LoVo (cell line): ENCODE measurements at places on chromosomes 1 and 21.
A peak's percentile ranks its signal among the peaks of the same experiment; 100 is the strongest.

DNA sequence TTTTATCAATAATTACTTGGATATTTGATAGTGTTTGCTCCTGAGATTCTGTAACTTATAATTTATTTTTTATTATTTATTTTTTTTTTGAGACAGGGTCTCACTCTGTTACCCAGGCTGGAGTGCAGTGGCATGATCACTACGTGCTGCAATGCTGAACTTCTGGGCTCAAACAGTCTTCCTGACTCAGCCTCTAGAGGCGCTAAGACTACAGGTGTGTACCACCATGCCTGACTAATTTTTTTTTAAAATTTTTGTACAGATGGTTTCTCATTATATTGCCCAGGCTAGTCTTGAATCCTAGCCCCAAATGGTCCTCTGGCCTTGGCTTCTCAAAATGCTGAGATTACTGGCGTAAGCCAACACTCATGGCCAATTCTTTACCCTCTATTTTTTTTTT is 845.5 kb upstream of the ADGRL4 start:
- DNase-seq = no peak

DNA sequence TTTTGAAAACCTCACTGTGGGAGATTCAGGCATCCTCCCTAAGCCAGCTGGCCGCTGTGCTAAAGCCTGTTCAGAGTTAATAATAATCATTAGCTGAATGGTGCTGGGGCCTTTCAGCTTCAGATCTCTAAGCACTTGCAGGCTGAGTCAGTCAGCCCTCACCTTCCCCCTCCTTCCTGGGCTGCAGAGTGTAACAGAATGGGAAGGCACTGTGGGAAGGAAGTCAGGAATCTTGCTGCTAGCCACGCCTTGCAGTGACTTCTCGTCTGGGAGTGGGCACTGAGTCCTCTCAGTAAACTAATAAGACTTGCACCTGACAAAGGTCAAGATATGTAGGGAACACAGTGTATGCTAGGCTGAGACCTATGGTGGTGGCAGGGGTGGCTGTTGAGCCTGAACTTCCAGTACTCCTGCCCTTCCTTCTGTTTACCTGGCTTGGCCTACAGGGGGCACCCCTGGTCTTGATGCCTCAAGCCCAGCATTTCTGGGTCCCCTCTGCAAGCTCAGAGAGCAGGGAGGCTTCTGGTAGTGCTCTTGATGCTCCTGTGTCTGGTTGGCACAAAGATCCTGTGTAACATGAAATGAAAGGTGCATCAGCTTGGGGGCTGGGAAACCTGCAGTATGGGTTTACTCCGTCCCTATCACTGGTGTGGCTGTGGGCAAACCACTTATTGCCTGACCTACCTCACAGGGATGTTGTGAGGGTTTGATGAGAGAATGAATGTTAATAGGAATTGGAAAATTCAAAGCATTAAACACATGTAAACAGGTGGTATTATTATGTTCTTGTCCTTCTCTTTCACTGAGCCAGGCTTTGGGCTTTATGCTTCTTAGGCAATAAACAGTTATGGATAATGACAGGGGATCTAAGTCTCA is 6.0 kb downstream of the CYB561D1 start:
- peak; percentile 25 for DNase-seq

DNA sequence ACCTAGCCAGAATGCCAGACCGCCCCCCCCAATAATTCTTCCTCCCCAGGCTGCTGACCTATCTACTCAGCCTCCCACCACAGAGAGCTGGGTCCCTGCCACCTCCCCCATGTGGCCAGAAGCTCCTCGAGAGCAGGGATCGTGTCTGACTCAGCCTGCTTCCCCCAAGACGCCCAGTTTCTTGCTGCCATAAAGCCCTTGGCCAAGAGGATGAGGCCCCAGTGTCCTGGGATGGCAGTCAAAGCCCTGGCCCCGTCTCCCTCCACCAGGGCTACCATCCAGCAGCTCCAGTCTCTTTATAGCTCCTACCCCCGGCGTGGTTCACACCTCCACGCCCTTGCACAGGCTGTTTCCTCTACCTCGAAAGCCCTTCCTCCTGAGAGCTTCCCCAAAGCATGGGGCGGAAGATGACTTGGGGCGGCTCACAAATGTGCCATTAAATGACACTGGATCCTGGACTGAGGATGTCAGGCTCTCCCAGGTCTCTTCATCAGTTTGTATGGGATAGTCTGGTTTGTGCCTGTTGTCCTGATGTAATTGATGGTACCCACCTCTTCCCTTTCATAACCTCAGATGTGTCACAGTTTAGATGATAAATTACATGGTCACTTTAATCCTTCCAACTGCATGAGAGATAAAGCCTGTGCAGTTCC is 13.2 kb downstream of the ADGRB2 start:
- DNase-seq = no peak

- no peak for DNase-seq
Observed at GRCh38 chr1:77927414-77927813, 39.0 kb downstream of the NEXN start.

DNA sequence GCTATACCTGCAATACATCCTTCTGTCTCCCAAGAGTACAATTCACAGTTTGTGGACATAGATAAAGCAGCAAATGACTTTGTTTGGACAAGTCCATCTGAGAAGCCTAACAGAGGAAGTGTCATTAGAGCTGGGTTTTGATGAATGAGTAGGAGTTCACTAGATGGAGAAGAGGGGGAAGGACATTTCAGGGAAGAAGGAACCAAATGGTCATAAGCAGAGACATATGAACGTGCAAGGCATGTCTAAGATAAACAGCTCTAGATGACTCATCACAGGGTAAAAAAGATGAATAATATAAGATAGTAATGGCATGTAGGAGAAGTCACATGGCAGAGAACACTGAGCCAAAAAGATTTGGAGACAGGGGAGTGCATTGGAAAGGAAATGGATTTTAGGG is 54.5 kb downstream of the HMGB4 start:
- no peak for DNase-seq

DNA sequence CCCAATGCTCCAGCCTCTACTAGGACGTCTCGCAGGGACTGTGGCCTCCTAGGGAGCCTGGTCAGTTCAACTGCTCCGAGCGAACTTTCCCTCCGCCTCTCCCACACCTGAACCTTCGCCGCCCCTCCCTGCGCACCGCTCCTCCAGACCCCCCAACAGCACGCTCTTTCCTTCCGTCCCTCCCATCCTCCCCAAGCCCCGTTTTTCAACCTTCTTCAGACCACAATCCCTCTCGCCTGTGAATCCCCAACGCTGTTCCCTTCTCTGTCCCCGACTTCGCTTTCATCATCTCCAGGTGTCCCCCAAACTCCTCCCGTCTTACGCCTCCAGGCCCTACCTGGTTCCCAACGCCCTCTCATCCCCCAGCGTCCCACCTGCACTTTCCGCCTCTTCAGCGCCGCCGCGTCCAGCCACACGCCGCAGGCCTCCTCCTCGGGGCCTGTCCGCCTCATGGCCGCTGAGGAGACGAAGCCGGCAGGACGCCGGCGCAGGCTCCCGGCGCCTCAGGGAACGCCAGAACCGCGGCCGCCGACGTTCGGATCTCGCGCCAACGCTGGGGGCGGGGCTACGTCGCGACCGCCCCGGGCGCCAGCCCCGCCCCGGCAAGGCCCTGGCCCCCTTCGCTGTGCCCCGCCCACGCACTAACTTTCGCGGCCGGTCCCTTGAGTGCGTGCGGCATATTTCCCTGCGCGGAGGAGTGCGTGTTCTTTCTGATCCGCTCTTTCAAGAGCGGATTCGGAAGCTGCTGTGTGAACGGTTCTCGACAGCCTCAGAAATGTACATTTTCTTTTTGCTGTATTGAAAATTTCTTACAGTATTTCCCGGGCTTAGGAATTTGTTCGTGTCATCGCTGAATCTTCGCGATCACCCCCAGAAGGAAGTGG is at the start of gene AUNIP:
AUNIP (minus strand) TSS at position 552 of the 884 bp plus-strand sequence; CDS start at position 452, 100 bp downstream.
- DNase-seq = peak; percentile 93

GRCh38 chr1:225870911-225871310 is 11.3 kb downstream of the TMEM63A start:
- no peak for DNase-seq

DNA sequence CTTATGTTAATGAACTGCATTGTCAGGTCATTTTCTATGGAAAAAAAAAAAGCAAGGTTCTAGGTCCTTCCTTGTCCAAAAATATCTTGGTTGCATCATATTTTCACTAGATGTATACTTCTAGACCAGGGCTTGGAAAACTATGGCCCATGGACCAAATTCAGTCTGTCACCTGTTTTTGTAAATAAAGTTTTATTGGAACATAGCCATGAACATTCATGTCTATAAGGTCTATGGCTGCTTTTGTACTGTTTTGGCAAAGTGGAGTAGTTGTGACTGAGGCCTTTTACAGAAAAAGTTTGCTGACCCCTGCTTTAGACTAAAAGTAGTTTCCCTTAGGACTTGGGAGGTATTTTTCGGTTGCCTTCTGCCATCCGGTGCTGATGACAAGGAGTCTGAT is 19.2 kb upstream of the PLA2G2E start:
- DNase-seq = no peak

- DNase-seq = peak; percentile 29
Observed at GRCh38 chr21:31335957-31336738, 7.9 kb downstream of the TIAM1 start.

DNA sequence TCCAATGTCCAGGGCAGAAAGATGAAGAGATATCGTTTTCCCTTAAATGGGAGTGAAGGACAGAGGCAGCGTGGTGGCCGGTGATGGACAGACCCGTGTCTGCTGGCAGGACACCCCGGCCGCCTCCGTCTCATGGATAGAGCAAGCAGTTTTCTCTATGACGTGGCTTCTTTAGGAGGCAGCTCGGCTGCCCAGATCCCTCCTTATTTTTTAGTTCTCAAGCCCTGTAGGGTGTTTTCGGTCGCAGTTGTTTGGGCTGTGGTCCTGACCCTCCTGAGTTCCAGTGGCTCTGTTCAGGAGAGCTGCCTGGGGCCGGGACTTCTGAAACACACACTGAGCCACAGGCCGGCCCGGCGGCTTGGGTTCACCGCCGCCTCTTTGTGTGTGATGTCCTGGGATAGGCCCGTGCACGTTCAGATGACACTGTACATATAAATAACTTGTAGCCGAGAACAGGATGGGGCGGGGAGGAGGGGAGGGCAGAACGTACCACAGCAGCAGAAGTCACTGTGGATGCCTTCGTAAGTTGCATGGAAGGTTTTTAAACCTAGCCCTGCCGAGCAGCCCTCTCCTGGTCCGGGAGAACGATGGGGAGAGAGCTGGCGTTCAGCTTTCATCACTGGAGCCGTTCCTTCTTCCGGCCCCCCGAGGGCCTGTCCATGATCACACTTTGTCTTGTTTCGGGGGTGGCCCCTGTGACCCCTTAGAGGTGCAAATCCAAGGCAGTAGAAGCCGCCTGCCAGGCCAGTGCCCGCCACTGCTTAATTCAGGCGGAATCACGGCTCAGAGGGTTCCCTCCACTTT is 65.2 kb downstream of the SIK1 start:
- DNase-seq = no peak

DNA sequence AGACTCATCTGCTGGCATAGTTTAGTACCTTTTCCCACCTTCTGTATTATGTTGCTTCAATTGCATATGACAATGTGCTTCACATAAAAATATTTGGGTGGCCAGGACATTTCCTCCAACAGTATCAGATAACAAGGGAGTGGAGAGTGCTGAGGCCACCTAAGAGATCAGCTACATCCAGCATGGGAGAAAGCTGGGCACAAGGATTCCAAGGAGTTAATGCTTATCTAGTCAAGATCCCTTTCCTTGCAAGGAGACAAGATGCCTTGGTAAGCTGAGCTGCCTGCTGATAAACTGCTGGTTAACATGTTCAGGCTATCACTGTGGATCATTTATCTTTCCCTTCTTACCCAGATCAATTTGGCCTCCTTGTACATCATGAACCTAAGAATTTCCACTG is 5.4 kb downstream of the TACSTD2 start:
- no peak for DNase-seq

DNA sequence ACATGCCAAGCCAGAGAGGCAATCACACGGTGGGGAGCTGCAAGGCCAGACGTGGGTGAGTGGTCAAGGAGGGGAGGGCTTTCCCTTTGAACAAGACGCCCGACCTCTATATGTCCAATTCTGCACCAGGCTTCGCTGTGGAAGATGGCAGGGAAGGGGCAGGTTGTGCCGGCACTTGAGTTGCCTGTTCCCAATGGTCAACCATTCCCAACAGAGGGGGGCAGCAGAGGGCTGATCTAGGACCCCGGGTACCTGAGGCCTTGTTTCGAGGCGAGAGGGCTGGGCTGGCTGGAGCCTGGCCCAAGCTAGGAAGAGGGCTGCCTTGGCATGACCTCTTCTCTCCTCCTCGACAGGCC is 64.9 kb downstream of the TMEM53 start:
- DNase-seq = no peak

GRCh38 chr1:211833174-211833820 is 2.7 kb upstream of the LPGAT1 start:
- no peak for DNase-seq

- no peak for DNase-seq
Observed at GRCh38 chr1:88188038-88188437, 496.0 kb upstream of the PKN2 start.

DNA sequence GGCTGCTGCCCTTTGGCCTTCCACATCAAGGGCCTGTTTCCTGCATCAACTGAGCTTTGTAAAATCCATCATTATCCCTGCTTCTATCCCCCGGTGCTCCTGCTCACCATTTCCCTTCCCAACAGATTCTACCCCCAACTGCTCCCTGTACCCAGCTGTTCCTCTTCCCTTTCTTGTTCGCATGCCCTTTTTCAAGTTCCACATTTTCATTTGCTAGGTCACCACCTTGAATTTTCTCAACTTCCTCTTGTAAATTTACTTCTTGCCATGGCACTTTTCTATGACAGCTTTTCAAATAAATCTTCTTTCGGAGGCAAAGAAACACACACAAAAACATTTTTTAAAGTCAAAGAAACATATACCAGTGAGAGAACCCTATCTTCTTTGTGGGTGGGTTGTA is 330.5 kb upstream of the ADGRL2 start:
- DNase-seq = no peak

GRCh38 chr1:9449976-9450696 is 89.1 kb upstream of the SLC25A33 start:
- DNase-seq = no peak

DNA sequence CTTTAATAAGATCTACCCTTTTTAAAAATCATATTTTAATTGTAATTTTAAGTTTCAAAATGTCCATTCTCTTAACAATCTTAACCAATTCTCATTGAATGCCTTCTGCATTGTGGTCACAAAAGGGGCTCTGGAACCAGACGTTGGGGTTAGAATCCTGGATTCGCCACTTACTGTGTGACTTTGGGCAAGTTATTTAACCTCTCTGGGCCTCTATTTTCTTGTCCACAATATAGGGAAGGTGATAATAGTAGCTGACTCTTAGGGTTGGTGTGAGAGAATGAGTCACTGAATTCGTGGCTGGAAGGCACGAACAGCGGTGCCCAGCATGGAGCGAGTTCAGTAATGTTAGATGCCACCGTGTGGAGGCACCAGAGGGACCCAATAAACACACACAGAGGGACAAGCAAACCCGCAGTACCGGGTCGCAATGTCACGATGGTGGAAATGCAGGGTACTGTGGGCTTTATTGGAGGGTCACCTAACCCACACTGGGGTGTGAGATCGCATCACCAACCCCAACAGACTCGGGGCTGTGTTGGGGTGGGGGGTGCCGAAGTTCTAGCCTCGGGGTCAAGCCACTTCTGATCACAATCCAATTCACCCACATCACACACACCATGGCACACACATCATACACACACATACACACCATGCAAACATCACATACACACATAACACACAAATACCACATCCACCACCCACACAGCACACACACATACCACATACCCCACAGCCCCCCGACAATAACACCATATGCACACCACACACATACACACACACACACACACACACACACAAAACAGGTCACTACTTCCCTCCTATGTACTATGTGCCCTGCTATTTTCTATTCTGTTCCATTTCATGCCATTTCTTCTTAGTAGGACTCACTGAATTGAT is 27.0 kb upstream of the IFNAR2 start:
- DNase-seq = no peak

- DNase-seq = no peak
Observed at GRCh38 chr1:91792489-91793071, 93.4 kb downstream of the TGFBR3 start.
